ENCODE measurements at places on chromosomes 3 and 15.

- DNase-seq, result no peak
These were observed 15.3 kb upstream of the LAMB2 start for GRCh38 chr3:49148159-49148558.

DNA sequence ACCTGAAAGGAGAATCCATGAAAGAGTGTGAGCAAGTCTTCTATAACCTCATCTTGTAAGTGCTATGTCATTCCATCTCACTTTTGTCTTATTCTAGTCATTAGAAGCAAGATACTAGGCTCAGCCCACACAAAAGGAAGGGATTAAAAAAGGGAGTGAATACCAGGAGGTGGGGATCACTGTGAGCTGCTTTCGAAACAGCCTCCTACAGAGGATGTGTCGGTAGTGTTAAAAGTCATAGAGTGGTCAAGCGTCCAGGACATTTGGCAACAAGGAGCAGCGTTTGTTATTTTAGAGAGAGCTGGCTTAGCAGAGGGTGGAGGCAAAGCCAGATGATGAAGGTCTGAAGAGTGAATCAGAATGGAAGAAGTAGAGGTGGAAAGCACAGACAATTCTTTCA lies 11.7 kb upstream of the ZNF148 start:
- DNase-seq, result no peak

GRCh38 chr3:79415356-79415755 lies 352.4 kb downstream of the ROBO1 start:
- no peak for DNase-seq

DNA sequence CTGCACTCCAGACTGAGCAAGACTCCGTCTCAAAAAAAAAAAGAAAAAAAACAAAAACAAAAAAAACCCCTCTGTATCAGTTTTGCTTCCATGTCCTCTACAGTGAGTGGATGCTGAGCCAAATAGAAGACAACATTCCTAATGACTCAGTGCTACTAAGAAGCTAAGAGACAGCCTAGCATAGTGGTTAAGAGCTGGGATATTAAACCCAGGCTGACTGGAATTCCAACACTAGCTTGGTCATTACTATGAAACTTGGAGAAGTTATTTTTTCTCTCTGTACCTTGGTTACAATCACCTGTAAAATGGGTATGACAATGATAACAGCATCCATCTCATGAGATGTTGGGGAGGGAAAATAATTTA lies 60.9 kb upstream of the PYGO1 start:
- DNase-seq, result no peak

DNA sequence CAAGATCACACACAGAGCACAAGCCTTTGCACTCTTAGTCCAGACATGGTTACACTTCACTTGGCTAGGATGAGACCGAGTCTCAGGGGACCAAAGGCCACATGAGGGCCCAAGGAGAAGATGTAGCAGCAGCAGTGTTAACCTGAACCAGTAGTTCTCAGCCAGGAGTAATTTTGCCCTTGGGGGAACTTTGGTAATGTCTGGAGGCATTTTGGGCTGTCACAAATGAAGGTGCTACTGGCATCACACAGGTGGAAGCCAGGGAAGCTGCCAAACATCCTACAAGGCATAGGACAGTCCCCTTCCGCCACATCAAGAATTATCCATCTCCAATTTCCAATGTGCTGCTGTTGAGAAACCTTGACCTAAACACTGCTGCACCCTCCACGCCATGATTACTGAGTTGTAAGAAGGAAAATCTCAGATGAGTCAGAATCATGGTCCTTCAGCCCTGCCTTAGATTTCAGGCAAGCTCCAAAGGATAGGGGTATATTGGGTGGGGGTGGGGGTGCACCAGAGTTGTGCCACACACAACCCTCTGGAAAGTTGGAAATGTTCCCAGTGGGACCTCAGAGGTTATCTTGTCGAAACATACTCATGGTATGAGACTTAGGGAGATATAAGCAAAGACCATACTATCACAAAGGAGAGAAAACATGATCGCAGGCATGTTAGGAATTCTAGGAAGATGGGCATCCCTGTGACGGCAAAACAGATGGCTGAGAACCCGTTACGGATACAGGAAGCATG lies 36.2 kb downstream of the SEMA5B start:
- no peak for DNase-seq

DNA sequence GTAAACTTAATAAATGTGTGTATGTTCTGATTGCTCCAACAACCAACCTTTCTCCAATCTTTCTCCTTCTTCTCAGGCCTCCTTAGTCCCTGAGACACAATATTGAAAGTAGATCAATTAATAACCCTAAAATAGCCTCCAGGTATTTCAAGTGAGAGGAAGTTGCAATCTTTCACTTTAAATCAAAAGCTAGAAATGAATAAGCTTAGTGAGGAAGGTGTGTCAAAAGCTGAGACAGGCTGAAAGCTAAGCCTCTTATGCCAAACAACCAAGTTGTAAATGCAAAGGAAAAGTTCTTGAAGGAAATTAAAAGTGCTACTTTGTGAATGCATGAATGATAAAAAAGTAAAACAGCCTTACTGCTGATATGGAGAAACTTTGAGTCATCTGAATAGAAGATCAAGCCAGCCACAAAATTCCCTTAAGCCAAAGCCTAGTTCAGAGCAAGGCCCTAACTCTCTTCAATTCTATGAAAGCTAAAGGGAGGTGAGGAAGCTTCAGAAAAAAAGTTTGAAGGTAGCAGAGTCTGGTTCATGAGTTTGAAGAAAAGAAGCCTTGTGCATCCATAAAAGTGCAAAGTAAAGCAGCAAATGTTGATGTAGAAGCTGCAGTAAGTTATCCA lies 38.6 kb downstream of the CCDC80 start:
- no peak for DNase-seq

DNA sequence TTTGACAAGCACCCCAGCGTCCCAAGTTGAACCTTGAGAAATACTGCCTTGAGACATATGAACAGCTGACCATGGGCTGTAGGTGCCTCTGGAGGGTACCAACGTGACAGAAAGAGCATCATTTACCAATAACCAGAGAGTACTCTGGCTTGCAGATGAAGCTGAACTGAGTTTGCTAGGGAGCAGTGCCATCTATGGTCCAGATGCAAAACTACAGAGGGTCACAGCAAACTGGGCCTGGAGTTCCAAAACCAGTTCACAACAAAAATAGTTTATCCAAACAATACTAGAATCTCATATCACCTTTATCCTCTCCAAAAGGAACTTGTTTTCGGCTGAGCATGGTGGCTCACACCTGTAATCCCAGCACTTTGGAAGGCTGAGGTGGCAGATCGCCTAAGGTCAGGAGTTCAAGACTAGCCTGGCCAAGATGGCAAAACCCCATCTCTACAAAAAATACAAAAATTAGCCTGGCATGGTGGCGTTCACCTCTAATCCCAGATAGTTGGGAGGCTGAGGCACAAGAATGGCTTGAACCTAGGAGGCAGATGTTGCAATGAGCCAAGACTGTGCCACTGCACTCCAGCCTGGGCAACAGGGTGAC lies 69.3 kb downstream of the CHAC1 start:
- DNase-seq, result no peak
